ENCODE measurements at places on chromosomes 13 and 19.

- DNase-seq, result peak; percentile 73
Observed at GRCh38 chr19:10864538-10864899, 6.8 kb upstream of the CARM1 start.

DNA sequence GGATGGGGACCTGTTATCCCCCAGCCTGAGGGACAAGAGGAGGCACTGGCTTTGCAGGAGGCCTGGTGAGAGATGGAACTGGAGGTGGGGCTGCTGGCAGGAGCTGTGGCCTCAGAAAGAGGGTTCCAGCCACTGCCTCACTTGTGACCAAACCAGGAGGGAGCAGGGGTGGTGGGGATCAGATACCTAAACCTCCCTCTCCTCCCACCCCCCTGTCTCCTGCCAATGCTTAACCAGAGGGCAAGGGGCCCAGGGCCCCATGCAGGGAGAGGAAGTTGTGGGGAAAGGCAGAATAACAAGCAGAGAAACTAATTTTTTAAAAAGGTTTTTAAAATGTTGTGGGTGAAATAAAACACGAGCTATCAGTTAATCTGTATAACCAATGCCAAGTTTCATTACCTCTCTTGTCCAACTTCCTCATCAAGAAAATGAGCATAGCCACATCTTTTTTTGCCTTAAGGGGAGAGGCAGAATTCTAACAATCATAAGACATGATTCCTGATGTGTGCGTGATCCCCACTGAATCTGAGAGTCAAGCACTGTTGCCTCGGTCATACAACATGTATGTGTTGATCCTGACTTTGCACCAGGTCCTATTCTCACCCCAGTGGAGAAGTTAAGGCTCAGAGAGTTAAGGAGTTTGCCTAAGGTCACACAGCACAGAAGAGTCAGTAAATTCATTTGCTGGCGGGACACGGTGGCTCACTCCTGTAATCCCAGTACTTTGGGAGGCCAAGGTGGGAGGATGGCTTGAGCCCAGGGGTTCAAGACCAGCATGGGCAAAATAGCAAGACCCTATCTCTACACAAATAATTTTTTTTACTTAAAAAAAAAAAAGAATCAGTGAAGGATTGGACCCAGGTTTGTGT, 12.9 kb downstream of the FXYD5 start:
- peak; percentile 27 for DNase-seq

DNA sequence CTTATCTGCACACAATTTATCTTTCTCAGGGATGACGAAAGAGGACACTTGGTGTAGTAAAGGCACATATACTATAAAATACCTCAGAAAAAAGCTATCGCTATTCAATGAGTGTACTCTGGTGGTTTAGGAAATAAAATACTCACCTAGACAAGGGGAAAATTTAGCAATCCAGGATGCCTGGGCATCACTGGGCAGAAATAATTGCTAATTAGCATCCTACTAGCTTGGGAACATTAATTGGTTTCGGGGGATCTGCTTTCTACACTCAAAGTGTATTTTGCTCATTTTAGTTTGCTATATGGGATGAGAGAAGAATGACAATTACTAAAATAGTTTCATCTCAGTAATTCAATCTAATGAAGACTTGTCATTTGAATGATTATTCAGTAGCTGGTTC, 60.3 kb downstream of the OLFM4 start:
- DNase-seq, result no peak

- no peak for DNase-seq
Observed at GRCh38 chr13:52127378-52127777, 1.5 kb downstream of the NEK5 start.

DNA sequence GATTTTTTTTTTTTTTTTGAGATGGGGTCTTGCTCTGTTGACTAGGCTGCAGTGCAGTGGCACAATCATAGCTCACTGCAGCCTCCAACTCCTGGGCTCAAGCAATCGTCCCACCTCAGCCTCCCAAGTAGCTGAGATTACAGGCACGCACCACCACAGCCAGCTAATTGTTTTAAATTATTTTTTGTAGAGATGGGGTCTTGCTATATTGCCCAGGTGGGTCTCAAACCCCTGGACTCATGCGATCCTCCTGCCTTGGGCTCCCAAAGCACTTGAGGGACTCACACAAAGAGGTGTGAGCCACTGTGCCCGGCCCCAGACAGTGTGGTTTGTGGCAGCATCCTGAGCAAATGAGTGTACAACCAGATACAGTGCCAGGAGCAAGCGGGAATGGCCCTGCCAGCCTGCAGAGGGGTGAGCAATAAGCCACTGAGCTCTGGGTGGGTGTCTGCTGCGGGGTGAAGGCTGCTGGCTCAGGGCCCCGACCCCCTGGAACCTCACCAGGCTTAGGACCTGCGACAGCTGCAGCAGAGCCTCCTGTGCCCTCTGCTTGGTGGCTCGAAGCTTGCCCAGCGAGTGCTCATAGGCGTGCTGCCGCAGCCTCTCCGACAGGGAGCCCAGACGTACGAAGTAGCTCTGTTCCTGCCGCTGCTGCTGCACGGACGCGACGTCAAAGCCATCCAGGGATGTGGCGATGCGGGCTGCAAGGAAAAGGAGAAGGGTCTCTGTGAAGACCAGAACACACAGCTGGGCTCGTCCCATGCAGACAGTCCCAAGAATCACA, 15.9 kb upstream of the TICAM1 start:
- no peak for DNase-seq

- no peak for DNase-seq
Observed at GRCh38 chr13:34842466-34842865, 99.6 kb upstream of the NBEA start.

DNA sequence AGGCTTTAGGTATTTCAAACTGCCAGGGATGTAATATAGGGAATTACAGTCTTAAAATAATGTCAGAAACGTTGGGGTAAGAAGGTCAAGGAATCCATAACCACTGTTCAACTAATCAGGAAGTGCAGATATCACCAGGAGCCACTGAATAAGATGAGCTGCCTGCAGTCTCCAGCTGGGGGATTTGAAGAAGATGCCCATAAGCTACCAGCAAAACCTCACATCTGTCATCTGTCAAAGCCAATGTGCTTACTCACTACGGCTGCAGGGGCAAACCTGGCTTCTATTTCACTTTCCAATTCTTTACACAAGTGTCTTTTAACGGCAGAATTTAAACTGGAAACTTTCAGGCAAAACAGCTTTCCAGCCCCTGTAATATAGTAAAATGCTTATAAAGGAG, 1410.1 kb upstream of the ATXN8OS start:
- no peak for DNase-seq

DNA sequence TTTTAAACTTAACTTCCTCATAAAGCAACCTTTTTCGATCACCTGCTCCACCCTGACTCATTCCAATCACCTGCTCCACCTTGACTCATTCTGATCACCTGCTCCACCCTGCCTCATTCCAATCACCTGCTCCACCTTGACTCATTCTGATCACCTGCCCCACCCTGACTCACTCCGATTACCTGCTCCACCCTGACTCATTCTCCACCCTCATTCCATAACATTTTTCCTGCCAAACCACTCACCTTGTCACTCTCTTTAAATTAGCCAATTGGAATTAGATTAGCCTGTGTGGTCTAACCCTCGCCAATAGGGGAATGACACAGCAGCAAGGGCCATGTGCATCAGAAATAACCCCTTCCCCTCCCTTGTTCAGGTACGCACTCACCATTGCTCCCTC, 31.9 kb upstream of the ZNF83 start:
- no peak for DNase-seq

- no peak for DNase-seq
Observed at GRCh38 chr13:30722361-30722760, 13.0 kb upstream of the ALOX5AP start.

DNA sequence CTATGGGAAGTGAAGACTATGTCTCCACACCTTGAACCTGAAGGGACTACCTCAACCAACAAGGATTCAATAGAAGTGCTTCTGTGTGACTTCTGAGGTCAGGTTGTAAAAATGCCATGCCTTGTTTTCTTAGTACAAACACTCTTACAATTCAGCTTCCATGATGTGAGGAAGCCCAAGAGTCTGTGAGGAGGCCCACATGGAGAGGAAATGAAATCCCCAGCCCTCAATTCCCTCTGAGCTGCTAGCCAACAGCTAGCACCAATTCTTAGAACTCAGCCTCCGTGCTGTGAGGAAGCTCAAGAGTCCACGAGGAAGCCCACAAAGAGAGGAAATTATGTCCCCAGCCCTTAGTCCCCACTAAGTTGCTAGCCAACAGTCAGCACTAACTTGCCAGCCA, 12.6 kb upstream of the LMTK3 start:
- DNase-seq, result no peak

DNA sequence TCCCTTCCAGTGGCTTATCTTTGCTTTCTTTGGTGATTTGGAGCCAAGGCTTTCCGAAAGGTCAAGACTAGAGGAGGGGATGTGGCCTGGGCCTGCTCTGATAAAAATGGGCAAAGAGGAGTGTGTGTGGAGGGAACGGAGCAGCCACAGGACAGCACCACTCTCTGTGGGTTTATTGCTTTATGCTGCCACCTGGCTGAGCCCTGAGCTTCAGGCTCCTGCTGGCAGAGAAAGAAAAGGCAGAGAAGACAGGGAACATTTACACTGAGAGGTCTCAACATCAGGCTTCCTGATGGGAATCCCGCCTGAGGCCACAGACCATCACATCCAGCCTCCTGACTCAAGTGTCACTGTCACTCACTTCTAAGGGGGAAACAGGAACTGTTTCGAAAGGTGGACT, 9.2 kb upstream of the GSX1 start:
- no peak for DNase-seq

DNA sequence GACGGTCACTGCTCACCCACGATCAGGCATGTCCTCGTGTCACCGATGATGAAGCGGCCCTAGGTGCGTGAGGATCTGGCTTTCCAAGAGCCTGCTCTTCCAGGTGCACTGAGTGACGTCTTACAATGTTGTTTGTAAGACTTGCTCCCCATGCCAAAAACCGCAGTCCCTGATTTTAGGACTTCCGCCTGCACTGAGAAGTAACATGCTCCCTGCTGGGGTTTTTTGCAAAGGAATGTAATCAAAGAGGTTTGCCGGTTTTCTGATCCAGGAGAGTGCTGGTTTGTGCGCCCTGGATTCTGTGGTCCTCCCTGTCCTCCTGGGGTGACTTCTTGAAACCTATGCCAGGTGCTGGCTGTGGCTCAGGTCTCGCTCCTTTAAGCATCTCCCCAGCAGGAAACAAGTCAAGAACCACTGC, 38.8 kb downstream of the MYO9B start:
- no peak for DNase-seq

- no peak for DNase-seq
Observed at GRCh38 chr19:397941-398706, 10.8 kb downstream of the C2CD4C start.

DNA sequence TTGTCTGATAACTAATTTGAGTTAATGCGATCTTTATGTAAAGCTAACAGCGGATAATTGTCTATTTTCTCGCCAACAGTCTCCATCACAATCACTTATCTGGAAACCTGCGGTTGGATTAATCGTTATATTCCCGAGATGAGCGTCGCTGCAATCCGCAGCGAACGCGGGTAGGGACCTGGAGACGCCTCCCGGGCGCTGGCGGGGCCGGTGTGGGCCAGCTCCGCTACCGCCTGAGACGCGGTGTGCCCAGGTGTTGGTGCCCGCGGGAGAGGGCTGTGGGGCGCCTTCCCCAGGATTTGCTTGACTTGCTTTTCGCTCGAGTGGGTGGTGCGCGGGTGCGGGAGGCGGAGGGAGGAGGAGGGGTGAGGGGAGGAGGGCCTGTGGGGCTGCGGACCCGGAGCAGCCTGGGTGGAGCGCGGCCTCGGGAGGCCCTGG, 38.3 kb downstream of the SOX1 start:
- no peak for DNase-seq

DNA sequence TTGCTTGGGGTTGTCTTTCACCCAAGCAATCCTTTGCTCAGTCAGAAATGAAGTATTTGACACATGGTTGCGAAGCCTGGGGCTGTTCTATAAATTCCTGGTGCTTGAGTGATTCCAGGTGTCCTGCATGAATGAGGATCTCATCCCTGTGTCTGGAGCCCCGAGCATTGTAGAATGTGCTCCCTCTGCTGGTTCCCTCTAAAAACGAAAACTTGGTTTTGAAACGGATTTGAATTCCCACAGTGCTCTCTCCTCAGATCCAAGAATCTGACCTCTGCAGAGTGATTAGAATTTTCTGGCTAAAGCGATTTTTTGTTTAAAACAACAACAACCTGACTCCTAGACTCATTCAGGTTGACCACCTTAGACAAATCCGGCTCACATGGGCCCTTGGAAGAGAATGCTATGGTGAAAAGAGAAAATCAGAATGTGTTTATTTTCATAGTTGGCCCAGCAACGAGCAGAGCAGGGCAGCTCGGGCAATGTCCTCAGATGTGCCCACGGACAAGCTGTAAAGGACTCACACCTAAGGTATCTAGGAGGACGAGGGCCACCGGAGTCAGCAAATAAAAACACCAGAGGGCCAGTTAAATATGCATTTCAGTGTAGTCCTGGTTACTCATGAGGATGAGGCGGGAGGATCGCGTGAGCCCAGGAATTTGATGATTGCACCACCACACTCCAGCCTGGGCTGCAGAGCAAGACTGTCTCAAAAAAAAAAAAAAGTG, 8.7 kb upstream of the ATP12A start:
- peak; percentile 14 for DNase-seq

- no peak for DNase-seq
Observed at GRCh38 chr13:32105653-32106313, 74.2 kb downstream of the FRY start.

DNA sequence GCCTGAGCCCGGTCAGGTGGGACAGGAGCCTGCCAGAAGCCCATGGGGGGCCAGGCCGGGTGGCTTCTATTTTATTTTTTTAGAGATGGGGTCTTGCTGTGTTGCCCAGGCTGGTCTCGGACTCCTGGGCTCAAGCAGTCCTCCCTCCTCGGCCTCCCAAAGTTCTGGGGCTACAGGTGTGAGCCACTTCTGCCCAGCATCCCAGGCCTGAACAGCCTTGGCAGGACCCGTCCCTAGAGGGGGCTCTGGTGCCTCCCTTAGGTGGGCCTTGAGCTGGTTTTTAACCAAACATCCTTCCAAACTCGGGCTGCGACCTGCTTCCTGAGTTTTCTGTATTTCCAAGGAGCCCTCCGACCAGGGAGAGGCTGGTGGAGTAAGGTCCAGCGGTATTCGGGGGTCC, 10.5 kb downstream of the COMP start:
- DNase-seq, result no peak

DNA sequence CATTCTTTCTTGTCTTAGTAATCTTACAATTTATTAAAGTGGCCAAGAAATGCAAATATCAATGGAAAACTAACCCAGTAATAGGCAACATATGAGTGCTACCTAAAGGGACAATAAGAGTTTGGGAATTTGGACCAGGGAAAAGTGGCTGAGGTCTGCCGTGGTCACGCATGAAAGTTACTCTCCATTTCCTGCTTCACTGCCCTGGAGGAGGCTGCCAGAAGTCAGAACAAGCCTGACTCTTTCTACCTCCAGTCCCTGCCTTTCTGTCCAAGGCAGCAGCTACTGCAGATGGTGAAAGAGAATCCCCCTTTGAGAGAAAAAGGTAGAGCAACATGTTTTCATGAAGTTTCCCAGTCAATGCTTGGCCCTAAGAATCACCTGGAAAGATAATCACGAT, 201.1 kb upstream of the ARGLU1 start:
- no peak for DNase-seq

- DNase-seq, result no peak
Observed at GRCh38 chr13:36251526-36251925, 37.2 kb upstream of the SOHLH2 start.
